ENCODE measurements at places on chromosomes 5 and 9.

- DNase-seq: no peak
These were observed 114.3 kb downstream of the SLC1A3 start for GRCh38 chr5:36720688-36721087.

DNA sequence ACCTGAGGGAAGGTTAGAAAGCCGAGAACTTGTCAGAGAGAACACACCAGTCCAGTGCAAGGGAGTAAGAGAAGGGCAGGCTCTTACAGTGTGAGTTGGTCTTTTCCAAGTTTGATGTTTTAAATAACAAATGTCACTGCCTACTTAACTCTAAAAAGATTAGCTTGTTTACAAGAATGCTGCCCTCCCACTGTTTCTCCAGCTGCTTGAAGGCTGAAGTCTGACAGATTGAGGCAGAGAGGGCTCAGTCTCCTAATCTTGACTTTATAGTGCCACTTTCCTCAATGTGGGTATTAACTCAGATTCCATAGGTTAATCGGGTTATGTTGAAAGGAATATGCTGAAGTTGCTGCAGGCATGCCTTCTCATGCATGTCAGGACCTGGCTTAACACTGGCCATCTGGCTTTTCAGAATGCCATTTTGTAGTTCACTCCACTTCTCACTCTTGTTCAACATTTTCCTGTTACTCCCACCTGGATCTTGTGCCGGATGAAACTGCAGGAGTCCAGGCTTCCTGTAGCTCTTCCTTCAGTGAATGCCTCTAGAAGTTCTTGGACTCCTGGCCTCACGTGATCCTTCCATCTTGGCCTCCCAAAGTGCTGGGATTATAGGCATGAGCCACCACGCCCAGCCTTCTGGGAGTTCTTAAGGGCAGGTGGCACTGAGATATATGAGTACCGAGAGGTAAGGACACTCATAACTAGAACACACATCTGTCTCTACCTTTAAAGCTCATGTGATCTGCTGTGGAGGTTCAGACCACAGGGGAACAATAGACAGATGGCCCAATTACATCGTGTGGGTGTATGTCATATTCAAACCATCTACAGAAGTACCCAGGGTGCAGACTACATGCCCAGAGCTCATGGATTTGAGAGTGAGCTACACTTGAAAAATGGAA is 249.7 kb downstream of the ARHGAP26 start:
- DNase-seq: no peak

DNA sequence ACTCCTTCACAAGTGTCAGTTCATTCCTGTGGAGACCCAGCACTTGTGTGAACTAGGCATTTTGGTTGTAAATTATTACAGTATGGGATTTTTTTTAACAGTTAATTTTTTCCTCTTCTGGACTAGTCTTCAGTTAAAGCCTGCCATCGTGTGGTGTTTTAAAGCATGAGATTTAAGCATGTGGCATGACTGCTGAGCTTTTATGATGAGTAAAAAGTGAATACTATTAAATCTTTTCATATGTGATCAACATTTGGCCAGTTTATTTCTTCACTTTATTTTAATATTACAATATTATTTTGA is 25.0 kb downstream of the LMNB1 start:
- no peak for DNase-seq

GRCh38 chr5:13508559-13508958 is 435.9 kb downstream of the DNAH5 start:
- DNase-seq: no peak

DNA sequence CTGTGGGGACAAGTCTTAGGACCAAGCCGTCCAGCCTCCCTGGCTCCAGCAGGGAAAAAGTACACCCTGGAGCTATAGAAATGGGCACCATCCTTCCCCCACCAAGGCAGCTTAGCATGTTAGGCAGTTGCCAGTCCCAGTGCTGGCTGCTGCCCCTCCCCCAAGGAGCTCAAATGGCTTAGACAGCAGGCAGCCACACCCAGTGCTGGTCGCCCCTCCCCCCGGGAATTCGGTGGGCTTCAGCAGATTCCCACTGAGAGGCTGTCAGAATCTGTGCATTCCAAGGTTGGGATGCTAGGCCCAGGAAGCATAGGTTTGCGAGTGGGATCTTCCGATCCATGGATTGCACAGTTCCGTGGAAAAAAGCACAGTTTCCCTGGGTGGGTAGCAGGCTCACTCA is 105.2 kb upstream of the ITGA1 start:
- DNase-seq: no peak

GRCh38 chr9:120080849-120081248 is 499.1 kb downstream of the CDK5RAP2 start:
- DNase-seq: no peak

- no peak for DNase-seq
These were observed 192.6 kb upstream of the PRDM9 start for GRCh38 chr5:23314827-23315226.
